ENCODE measurements at places on chromosomes 11 and 22.

DNA sequence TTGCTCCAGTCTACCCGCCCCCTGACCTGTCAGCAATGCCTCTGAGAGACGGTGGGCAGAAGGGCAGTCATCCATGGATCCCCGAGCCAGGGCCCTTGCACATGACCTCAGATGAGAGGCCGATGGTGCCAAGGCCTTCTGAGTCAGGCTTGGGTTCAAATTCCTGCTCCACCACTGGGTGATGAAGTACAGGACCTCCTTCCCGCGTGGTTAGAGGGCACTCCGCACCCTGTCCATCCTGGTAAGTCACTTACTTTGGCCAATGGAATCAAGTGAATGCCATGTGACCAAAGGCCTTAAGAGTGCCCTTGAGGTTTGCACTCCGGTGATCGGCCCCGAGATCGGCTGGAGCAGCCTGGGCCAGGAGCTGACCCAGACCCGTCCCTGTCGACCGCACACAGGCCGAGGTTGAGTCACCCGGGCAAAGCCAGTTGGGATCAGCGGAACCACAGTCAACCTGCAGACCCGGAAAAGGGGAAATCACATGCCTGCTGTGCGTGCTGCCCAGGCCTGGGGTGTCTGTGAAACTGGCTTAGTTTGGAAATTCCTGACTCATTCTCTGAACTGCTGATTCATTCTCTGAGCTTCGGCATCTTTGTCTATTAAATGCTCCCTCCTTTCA lies 48.9 kb downstream of the RTL6 start:
- DNase-seq, result no peak

DNA sequence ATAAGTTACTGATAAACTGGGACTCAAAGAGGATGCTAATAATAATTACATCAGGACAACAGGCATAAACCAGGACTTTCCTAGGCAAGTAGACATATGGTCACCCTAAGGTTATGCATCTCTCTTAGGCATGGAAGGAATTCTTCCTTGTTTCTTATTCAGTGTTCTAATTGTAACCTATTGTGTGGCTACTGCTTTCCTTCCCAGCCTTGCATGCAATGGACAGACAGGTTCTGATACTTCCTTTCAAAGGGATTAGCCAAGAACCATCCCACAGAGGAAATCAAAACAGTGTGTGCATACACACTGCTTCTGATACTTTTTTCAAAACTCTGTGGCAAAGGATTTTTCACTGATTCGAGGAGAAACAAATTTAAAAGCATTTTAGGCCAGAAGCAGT lies 48.3 kb downstream of the RRAS2 start:
- DNase-seq, result no peak

DNA sequence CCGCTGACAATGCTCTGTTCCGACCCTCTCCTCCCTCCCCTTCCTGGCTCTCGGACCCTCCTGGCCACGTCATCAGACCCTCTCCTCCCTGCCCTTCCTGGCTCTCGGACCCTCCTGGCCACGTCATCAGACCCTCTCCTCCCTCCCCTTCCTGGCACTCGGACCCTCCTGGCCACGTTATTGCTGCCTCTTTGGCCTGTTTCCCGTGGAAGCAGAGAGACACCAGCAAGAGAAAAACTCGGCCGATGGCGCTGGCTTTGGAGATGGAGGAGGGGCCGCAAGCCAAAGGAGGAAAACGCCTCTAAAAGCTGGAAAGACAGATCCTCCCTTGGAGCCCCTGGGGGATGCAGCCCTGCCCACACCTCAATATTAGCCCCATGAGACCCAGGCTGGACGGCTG lies 463.3 kb downstream of the BRD1 start:
- no peak for DNase-seq

DNA sequence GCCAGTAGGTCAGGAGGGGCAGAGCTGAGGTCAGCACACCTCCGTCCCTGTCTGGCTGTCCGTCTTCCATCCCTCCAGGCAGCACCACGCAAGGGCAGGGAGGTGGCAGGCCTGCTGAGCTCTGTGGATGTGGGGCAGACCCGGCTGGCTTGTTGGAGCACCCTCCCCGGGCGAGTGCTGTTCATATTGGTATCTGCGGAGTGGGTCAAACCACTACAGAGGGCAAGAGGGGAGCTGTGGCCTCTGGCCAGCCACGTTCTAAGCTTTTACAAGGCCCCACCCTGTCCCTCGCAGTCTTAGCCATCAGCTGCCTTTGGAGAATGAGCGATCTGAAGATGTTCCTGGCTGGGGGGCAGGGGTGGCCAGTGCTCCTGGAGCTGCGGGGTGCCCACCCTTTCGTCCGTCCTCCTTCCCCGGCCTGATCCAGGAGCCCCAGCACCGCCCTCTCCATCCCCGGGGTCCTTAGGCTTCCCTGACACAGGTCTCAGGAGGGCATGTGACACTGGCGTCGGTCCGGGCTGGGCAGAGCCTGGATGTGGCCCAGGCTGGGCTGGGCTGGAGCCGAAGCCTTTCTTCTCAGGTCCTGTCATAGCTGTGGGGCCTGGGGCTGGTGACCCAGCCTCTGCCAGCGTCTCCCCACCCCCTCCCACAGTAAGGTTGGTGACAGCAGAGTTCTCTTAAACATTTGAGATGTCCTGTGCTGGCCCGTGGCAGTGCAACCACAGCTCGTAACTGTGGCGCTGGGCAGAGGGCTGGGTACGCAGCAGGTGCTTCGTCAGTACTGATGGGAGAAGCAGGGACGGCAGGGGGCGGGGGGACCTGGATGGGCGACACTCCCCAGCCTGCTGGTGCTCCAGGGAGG lies 31.7 kb upstream of the GRAMD4 start:
- DNase-seq, result no peak

- DNase-seq, result peak; percentile 35
Observed at GRCh38 chr11:129278586-129279319, 86.6 kb upstream of the ARHGAP32 start.

GRCh38 chr11:122714484-122714883 lies 59.0 kb downstream of the UBASH3B start:
- no peak for DNase-seq

DNA sequence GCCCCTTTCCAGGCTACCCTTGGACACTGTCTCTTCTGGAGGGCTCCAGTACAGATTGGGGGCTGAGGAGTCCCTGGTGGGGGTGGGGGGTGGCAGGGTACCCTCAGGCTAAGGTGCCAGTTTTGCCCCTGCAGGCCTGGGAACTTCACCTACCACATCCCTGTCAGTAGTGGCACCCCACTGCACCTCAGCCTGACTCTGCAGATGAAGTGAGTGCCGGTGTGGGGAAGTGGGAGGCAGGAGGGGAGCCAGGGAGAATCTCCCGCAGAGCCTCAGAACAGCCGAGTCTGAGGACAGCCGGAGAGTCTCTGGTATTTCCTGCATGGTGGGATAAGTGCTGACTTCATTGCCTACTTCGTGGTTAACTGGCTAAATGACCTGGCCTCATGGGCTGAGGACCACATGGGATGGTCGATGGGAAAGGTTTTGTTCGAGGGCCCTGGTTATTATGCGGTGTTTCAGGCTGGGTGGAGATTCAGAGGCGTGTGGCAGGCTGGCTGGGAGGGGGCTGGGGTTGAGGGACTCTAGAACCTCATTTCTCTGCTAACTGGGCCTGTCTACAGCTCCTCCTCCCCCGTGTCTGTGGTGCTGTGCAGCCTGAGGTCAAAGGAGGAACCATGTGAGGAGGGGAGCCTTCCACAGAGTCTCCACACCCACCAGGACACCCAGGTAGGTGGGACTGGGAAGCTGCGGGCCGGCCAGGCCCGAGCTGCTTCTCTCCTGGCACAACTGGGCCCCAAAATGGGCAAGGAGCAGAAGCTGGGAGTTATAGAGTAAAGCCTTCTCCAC lies 8.5 kb downstream of the TMEM258 start:
- no peak for DNase-seq

- no peak for DNase-seq
Observed at GRCh38 chr11:19666951-19667350, 45.7 kb upstream of the NAV2 start.

DNA sequence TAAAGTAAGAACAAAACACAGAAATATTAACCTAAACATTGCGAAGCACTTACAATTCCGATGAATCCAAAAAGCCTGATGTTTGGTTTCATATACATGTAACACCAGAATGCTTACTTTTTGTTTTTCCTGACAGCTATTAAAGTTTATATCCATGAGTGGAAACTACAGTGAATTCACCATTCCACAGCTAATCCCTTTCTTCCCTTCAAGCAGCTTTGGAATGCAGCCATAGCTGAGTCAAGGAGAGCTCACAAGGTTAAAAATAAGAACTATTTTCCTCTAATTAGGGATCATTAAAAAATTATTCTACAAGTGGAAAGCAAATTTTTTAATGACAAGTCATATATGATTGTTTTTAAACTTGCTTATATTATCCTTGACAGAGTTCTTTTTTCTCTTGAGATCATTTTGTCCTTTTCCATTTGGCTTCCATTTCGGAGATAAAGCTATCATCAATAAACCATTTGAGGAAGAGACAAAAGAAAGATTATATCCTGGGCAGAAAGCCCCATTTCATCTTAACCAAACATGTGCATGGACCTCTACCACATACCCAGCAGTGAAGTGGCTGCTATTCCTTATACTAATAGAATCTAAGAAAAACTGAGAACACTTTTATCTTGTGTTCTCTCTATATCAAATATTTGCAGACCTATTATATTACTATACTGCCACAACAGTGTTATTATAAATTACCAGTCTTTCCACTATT lies 19.7 kb upstream of the FIBIN start:
- no peak for DNase-seq

DNA sequence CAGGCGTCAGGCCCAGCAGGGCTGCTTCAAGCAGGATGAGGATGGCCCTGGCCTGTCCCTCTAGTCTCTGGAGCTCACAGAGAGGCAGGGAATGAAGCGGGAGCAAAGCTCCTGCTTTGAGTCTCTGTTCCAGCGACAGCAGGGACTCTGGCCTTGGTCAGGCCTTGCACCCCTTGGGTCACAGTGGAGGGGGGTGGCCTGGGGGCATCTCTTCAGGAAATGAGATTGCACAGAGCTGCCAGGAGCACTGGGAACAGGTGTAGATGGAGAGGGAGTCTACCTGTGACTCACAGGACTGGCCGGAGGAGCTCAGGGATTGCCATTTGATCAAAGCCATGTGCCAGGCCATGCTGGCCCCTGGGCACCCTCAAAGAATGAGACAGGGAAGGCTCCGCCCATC lies 1.6 kb downstream of the ANO1 start:
- no peak for DNase-seq

DNA sequence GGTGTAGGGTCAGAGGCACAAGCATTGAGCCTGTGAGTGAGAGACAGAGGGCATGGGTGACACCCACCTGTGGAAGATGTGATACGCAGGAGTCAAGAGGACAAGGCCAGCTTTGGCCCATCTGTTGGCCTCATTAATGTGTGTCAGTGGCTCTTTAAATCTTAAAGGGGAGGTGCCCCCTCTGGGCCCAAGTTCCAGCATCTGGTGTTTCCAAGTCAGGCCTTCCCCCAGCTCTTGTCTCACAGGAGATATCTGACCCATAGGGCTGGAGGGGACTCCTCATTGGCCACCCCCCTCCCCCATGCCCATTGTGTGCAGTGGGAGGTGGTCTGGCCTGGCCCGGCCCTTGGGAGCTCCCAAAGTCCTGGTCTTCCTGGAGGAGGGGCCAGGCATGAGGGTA lies 8.9 kb downstream of the KCNK7 start:
- DNase-seq, result no peak

DNA sequence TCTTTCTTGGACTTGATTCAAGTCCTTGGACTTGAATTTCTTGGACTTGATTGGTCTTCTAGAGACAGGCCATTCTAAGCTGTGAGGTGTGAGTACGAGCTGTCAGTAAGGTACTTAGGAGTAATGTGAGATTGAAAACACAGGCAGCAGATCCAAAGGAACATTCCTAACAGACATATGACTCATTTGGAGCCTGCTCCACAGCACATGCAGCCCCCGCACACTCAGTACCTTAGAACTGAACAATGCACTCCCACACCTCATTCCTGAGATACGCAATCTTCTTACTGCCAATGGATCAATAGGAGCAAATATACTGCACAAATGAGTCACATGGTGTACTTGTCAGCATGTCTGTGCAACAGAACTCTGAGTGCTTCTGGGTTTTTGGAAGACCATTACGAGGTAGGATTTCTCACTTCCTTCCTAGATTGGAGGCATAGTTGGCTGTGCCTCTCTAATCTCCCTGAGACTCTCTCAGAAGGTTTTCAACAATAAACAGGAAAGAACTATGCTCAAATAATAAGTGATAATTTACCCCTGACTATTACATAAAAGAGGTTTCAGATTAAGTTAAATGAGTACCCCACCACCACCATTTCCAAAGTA lies 243.1 kb downstream of the KCNA4 start:
- no peak for DNase-seq

GRCh38 chr22:43017525-43018460 lies 2.8 kb upstream of the PACSIN2 start:
- no peak for DNase-seq

GRCh38 chr11:112615891-112616290 lies 345.3 kb upstream of the NCAM1 start:
- no peak for DNase-seq

GRCh38 chr11:45663486-45664375 lies 1.7 kb downstream of the CHST1 start:
- DNase-seq, result no peak

DNA sequence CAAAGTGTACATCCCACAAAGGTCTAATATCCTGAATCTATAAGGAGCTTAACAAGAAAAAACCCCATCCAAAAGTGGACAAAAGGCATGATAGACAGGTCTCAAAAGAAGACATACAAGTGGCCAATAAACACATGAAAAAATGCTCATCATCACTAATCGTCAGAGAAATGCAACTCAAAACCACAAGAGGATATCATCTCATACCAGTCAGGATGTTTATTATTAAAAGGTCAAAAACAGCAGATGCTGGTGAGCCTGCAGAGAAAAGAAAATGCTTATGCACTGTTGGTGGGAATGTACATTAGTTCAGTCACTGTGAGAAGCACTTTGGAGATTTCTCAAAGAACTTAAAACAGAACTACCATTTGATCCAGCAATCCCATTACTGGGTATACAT lies 12.7 kb downstream of the LGALS12 start:
- DNase-seq, result no peak

- DNase-seq, result no peak
Observed at GRCh38 chr11:36452236-36452940, 57.7 kb downstream of the TRAF6 start.

DNA sequence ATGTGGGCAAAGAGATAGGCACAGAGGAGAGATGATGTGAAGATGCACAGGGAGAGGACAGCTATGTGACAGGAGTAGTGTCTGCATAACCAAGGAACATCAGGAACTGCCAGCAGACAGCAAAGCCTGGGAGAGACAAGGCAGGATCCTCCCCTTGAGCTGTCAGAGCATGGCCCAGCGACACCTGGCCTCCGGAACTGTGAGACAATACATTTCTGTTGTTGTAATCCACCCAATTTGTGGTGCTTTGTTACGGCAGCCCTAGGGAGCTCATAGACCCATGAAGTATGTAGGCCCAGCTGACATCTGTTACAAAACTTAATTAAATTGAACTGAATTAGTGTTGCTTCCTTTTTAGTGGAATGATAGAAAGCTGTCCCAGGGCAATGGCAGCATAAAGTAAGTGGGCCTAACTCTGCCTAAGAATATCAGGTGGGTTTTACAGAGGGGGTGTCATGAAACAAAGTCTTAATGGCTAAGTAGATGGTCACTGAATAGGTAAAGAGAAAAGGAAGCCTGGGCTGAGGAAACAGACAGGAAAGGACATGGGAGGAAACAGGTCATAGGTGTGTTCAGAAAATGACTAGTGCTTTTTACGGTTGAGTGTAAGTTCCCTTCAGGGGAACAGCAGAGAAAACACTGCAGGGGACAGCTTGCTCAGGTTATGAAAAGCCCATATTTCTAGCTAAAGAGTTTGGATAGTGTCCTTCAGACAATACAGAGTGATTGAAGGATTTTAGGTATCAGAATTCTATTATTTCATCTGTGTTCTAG lies 24.8 kb downstream of the RASSF10 start:
- DNase-seq, result no peak

GRCh38 chr11:118012083-118012669 lies 26.0 kb downstream of the IL10RA start:
- no peak for DNase-seq

- DNase-seq, result no peak
Observed at GRCh38 chr11:119699227-119699626, 29.8 kb downstream of the NECTIN1 start.
